ENCODE measurements at places on chromosomes 5 and 9.

- DNase-seq, result no peak
Measured at GRCh38 chr5:103357636-103358035, 99.1 kb downstream of the MACIR start.

DNA sequence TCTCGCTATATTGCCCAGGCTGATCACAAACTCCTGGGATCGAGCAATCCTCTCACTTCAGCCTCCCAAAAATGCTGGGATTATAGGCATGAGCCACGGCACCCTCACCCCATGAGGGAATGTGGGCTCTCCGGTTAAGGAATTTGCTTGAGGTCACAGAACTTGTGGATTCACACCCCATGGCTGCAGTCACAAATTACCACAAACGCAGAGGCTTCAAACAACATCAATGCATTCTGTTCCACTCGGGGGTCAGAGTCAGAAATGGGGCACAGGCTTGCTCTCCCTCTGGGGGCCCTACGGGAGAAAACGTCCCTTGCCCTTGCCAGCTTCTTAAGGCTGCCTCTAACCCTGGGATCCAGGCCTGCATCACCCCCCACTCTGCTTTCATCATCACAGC lies 12.2 kb upstream of the SPINK4 start:
- no peak for DNase-seq

GRCh38 chr5:52943285-52943684 lies 45.9 kb upstream of the ITGA2 start:
- no peak for DNase-seq

DNA sequence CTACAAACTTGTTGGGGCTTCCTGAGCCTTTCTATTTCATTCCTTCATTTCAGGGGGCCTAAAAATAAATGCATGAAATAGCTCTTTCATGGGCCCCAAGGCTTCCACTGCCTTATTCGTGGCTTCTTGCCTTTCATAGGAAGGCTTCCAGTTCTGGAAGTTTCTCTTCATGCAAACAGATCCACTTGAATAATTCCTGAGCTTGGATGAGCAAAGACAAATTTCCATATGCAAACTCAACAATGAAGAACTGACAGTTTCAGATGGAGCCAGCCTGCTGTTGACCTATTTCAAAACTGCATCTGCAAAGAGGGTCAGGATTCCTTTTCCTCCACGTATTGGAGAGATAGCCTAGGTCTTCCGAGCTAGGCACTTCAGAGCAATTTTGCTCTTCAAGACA lies 142.1 kb downstream of the MLLT3 start:
- no peak for DNase-seq

GRCh38 chr5:72849546-72849945 lies 33.1 kb downstream of the TNPO1 start:
- no peak for DNase-seq

- no peak for DNase-seq
Measured at GRCh38 chr5:78497573-78498533, 137.4 kb downstream of the SCAMP1 start.
